Pulmonary artery endothelial cell (primary cell): ENCODE measurements at places on chromosomes 7 and 10.

GRCh38 chr7:8094164-8095140, 125.9 kb downstream of the GLCCI1 start:
- DNase-seq: no peak

DNA sequence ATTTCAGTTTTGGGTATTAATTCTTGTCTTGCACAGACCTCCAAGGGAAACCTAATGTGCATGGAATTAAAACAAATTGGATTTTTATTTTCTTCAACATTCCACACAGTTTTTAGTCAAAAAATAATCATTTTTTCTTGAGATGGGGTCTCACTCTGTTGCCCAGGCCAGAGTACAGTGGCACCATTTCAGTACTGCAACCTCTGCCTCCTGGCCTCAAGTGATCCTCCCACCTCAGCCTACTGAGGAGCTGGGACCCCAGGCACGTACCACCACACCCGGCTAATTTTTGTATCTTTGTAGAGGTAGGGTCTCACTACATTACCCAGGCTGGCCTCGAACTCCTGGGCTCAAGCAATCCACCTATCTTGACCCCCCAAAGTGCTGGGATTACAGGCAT, 4.9 kb downstream of the BAIAP2L1 start:
- DNase-seq: no peak

- DNase-seq: no peak
Measured at GRCh38 chr10:122492999-122493481, 31.7 kb downstream of the HTRA1 start.

DNA sequence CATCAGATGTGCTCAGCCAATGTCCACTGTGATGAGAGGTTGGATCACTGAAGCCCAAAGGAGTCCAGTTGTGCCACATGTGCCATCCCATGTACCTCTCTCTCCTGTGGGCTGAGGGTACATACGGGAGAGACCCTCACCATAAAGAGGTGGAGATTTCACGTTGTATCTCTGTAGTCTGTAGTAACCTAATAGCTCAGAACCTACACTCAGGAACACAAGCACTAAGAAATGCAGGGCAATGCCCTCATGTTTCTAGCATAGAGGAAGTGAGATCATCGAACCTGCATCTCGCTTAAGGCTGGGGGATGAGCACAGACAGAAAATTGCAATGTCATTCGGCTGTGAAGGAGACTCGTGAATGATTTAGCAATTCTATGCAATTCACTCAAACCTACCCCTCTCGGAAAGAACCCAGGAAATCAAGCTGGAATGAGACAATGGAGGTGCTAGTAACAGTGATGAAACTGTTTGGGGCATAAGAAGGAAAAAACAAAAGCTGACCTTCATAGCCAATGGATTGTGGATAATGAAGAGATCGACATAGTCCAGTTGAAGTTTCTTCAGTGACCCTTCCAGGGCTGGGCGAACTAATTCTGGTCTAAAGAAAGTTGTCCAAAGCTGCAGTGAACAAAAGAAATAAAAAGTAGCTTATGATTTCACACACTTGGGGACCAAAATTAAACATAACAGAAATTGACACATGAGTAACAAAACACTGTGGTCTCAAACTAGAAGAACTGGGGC, 80.3 kb upstream of the UCN3 start:
- DNase-seq: peak; percentile 47

DNA sequence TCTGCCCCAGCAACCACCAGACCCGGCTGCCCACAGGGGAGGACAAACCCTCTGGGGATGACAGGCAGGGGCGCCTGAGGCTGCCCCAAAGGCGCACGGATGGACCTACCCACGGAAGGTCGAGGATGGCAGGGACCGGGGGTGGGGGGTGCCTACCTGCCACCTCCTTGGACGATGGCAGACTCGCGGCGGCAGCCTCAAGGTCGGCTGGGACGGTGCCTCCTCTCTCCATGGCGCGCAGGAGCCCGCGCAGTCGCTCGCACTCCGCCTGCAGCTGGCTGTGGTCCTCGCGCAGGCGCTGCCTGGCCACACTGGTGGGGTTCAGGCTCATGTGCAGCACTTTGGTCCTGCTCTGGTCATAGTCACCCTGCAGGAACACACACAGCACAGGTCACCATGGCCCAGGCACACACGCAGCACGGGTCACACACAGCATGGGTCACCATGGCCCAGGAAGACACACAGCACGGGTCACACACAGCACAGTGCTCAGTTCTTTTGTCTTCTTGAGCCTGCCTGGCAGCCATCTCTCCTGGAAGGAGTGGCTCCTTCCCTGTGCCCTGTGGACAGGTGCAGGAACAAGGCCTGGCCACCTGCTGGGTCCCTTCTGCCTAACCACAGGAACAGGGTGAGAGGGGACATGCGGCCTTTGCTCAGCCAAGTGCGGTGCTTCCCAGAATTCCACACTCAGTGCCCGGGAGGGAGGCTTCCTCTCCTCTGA, 266.6 kb downstream of the ELFN1 start:
- no peak for DNase-seq
